ENCODE measurements at places on chromosomes 2 and 18.

- DNase-seq: no peak
These were observed 1089.3 kb upstream of the CELF4 start for GRCh38 chr18:38654946-38655345.

- DNase-seq: no peak
These were observed 1594.6 kb upstream of the SLC39A10 start for GRCh38 chr2:194062401-194062800.

GRCh38 chr18:76619621-76620315 is 124.7 kb upstream of the ZNF516 start:
- no peak for DNase-seq

- DNase-seq: no peak
These were observed 68.7 kb downstream of the DIS3L2 start for GRCh38 chr2:232030229-232030628.

- no peak for DNase-seq
These were observed 161.0 kb upstream of the ID2 start for GRCh38 chr2:8520791-8521344.

DNA sequence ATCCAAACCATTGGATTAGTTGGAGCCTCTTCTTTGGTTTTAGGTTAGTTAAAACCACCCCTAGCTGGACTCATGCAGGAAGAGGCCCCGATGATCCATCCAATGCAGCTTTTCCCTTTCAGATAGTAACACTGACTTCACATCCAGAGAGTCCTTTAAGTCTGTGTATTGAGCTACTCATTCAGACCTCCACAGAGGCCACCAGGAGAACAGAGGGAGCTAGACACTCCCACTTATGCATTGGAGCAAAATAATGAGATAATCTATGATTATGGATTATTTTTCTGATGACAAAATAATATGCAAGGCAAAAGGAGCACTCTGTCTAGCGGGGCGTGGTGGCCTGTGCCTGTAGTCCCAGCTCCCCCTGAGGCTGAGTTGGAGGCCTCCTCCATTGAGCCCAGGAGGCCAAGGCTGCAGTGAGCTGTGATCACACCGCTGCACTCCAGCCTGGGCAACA is 1.6 kb upstream of the ROCK2 start:
- no peak for DNase-seq

- no peak for DNase-seq
These were observed 77.2 kb downstream of the NEURL3 start for GRCh38 chr2:96427917-96428316.

- peak; percentile 2 for DNase-seq
These were observed 135.0 kb downstream of the SMAD7 start for GRCh38 chr18:48815581-48816324.

- DNase-seq: no peak
These were observed 204.7 kb downstream of the INSIG2 start for GRCh38 chr2:118292991-118293390.
